ENCODE measurements at places on chromosomes 3 and 15. TPM values are rescaled to one million over a fixed set of nuclear protein-coding genes. Genes with fewer than 3 reads are reported as not detected.

DNA sequence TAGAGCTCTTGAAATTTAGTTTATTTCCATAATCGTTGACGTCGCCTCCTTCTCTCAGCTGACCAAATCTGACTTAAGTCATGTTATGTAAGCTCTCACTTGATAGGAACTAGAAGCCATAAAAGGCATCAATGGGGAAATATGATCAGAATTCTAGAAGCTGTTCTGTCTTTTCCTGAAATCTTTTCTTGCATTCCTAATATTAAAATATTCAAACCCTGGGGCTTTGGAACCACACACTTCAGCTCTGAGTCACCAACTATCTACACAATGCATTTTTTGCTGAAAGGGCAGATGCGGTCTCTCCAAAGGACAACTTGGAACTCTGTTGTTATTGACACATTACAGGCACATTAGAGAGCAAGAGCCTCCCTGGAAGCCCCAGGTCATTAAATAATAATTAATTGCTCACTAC, 91.3 kb downstream of the LARS2 start:
- no peaks in the 10 kb centered on the region for H3K27me3 ChIP-seq
- H3K27ac ChIP-seq = no peak overlapping the region
- no peak overlapping the region for H3K4me3 ChIP-seq
- DNase-seq = no peak
- H3K4me1 ChIP-seq = no peaks in the 10 kb centered on the region

RHCG gene
- total RNA-seq = 0.32 TPM

DNA sequence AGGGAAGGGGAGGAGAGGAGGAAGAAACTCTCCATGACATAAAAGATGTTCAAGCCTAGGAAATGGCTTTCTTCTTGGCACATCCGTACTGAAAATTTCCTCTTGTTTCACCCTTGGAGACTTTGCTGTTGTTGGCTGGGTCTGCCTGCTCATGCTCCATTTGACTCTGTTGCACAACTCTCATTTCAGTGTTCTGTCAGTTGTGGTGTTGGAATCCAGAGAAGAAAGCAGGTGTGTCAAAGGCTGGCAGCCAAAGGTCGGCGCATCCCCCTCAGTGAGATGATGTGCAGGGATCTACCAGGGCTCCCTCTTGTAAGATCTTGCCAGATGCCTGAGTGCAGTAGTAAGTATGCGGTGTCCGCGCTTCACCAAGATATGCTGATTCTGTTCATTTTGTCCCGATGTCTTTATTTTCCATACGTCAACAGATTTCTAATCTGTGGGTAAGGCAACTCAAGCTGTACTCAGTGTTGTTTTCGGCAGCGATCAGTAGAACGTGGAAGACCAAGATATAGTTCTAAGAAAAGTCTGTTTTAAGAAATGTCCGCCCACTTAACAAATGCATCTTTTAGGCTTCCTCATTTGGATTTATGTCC, 265.2 kb upstream of the GOLGA6L4 start:
- H3K36me3 ChIP-seq = no peaks in the 10 kb centered on the region
- peak; percentile 40 for DNase-seq
- peaks cover 1% of the 10 kb centered on the region for H3K27me3 ChIP-seq

HGD gene
- total RNA-seq = not detected

- DNase-seq = no peak
- peaks cover 8% of the 10 kb centered on the region for H3K4me1 ChIP-seq
- no peak overlapping the region for H3K4me3 ChIP-seq
- no peak overlapping the region for H3K27ac ChIP-seq
Observed at GRCh38 chr15:39672666-39673065, 91.8 kb downstream of the THBS1 start.

DNA sequence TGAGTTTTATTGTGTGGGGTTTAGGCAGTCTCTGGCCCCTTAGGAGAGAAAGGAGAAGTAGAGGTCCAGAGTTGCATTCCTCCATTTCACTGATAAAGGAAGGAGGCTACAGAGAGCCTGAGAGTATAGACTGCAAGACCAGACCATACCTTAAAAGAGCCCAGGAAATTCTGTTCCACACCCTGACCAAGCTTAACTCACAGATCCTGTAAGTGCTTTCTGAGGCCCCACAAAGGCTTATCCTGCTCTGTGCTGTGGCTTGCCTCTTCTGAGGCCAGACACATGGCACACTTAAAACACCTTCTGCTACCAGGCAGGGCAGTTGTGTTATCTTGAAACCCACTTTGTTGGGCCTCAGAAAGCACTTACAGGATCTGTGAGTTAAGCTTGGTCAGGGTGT, 39.2 kb upstream of the LEKR1 start:
- H3K27me3 ChIP-seq = no peaks in the 10 kb centered on the region
- H3K27ac ChIP-seq = no peak overlapping the region
- no peak overlapping the region for H3K4me3 ChIP-seq
- H3K36me3 ChIP-seq = no peaks in the 10 kb centered on the region
- DNase-seq = no peak
- H3K4me1 ChIP-seq = no peaks in the 10 kb centered on the region

DNA sequence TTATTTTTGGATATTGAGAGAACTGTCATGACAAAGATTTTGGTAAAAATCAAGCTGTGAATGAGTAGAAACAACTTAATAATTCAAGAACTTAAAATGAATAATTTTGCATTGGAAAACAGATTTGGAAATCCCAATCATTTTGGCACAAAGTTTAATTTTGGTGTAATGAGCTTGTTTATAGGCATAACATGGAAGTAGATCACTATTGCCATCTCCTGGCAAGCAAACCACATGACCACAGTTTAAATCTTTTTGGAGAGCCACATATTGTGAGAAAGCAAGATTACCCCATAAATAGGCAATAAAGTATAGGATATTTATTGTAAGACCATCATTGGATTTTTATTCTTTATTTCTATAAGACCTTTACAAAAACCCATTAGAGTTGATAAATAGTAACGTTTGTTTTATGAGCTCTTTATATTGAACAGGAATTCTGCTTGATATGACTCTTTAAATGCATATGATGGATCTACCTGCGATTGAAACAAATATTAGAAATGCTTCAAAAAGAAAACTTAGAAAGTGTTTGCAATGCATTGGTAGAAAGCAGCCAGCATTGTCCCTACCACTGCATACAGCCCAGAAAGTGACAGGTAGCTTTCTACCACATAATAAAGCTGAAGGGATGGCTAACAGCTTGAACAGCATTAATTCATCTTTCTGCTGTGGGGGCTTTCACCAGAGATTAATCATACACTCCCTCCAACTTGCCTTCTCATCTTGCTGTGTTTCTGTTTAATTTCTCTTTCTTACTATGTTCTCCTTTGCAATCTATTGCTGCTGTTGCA, 766.8 kb downstream of the TBL1XR1 start:
- H3K4me1 ChIP-seq = no peaks in the 10 kb centered on the region
- DNase-seq = no peak
- H3K27ac ChIP-seq = no peak overlapping the region
- H3K36me3 ChIP-seq = no peaks in the 10 kb centered on the region

DNA sequence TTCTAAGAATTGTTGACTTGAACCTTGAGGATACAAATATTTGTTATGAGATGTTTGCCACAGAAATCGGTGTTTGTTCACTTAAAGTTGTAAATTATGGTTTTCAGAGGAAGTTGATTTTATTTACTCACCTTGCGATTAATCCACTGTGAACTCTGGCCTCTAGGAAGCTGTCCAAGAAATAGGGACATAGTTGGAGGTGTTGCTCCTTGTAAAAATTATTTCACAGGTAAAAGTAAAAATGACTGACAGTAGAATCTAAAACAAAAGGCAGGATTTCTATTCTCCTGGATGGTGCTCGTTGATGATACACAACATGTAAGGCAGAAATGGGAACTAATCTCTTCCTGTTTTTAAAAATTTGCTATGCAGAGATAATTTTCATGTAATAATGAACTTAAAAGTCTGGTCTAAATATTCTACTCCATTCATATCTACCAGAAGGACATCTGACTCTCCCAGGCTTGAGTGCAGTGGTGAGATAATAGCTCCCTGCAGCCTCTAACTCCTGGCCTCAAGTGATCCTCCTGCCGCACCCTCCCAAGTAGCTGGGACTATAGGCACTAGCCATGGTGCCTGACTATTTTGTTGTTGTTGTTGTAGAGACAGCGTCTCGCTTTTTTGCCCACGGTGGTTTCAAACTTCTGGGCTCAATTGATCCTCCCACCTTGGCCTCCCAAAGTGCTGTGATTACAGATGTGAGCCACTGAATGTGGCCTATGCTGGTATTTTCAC, 17.1 kb upstream of the LZTFL1 start:
- no peak overlapping the region for H3K4me3 ChIP-seq
- H3K4me1 ChIP-seq = no peaks in the 10 kb centered on the region
- H3K27me3 ChIP-seq = no peaks in the 10 kb centered on the region
- H3K36me3 ChIP-seq = no peaks in the 10 kb centered on the region
- H3K27ac ChIP-seq = no peak overlapping the region

GRCh38 chr15:62109982-62110851, 43.4 kb downstream of the C2CD4A start:
- H3K4me3 ChIP-seq = no peak overlapping the region
- peaks cover 4% of the 10 kb centered on the region for H3K4me1 ChIP-seq
- peak overlapping the region; percentile 38 for H3K27ac ChIP-seq
- H3K27me3 ChIP-seq = no peaks in the 10 kb centered on the region

DNA sequence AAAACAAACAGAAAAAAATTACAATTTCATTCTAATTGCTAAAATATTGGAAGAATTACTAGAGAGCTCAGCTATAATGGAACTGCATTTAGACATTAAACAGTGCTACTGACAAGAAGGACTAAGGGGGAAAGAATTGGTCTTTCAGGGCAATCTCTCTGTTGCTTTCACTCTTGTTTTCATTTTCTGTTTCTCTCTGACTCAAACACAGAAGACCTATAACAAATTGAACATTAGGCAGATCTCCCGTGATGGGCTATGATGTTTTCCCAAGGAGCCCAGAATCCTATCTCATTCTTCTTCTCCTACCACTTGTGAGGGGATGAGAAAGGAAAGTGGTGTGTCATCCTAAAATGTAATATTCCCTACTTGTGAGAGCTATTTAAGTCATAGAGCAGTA, 358.0 kb upstream of the TGFBR2 start:
- H3K4me1 ChIP-seq = no peaks in the 10 kb centered on the region
- no peaks in the 10 kb centered on the region for H3K27me3 ChIP-seq
- no peak overlapping the region for H3K4me3 ChIP-seq
- H3K36me3 ChIP-seq = no peaks in the 10 kb centered on the region

- H3K27me3 ChIP-seq = no peaks in the 10 kb centered on the region
- H3K27ac ChIP-seq = no peak overlapping the region
- DNase-seq = no peak
Observed at GRCh38 chr15:37135225-37135624, 34.9 kb upstream of the MEIS2 start.

DNA sequence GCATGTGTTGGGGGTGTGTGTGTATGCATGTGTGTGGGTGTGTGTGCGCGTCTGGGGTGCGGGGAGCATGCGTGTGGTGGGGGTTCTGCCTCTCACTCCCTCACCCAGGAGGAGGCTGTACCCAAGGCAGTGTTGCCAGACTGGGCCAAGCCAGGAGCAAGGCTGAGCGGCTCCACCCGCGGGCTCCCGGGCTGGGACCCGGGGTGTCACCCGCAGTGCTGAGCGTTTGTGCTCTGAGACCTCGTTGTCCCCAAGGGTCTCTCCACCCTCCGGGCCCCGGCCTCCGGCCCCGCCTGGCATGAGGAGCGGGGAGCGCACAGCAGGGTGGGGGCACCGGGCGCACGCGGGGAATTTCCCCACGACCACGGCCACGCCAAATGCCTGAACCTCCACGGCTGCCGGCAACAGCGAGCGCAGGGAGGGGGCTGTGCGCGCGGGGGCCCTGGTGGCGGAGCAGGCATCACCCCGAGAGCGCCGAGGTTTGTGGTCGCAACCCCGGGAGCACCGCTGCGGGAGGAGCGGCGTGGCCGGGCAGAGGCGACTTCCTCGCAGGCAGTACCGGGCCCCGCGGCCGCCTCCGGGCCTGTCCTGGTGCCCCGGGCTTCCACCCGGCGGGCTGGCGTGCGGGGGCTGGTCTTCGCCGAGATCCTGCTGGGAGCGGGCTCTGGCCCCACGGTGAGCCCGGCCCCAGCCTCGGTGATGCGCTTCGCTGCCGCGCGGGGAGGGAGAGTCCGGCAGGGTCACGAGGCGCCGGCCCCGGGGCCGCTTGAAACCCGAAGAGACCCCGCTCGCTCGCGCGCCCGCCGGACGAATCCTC, 7.4 kb upstream of the OCA2 start:
- H3K36me3 ChIP-seq = peaks cover 10% of the 10 kb centered on the region
- H3K27ac ChIP-seq = no peak overlapping the region
- no peak for DNase-seq

FANCI gene
- 1.2 TPM for total RNA-seq

C2CD4A gene
- 0.11 TPM for total RNA-seq

DNA sequence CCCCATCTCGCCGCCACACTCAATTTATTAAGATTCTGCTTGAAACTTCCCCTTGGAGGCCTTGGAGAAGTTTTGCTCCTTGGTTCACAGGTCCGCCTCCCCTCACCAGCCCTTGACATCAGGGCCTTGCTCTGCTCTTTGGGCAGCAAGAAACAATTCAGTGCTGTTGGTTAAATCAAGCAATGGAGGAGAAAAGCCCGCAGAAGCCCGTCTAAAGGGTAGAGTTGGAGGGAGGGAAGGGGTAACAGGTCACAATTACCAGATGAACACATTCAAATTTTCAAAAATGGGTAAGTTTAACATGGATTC, 429 bp downstream of the PARP9 start:
- peak overlapping the region; percentile 75 for H3K27ac ChIP-seq
- DNase-seq = no peak
- H3K4me3 ChIP-seq = peak overlapping the region; percentile 76
- no peaks in the 10 kb centered on the region for H3K27me3 ChIP-seq

SCG3 gene
- total RNA-seq = not detected

REC114 gene
- total RNA-seq = not detected

GRCh38 chr3:191985691-191986090, 524.7 kb downstream of the PYDC2 start:
- no peaks in the 10 kb centered on the region for H3K4me1 ChIP-seq
- no peaks in the 10 kb centered on the region for H3K27me3 ChIP-seq
- H3K4me3 ChIP-seq = no peak overlapping the region
- H3K27ac ChIP-seq = no peak overlapping the region
- H3K36me3 ChIP-seq = no peaks in the 10 kb centered on the region

MYZAP gene
- 3.6 TPM for total RNA-seq

DNA sequence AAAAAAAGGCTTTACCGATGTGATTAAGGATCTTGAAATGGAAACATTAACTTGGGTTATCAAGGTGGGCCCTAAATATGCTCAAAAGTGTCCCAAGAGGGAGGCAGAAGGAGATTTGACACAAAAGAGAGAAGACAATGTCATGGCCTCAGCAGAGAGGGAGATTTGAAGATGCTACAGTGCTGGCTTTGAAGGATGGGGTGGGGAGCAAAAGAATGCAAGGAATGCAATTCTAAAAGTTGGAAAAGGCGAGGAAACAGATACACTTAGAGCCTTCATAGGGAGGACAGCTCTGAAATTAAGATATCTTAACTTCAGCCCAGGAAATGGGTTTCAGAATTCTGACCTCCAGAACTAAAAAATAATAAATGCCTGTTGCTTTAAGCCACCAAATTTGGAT, 314.5 kb upstream of the CCDC54 start:
- H3K27ac ChIP-seq = no peak overlapping the region
- H3K27me3 ChIP-seq = no peaks in the 10 kb centered on the region
- H3K4me1 ChIP-seq = peaks cover 5% of the 10 kb centered on the region
- DNase-seq = no peak
- no peaks in the 10 kb centered on the region for H3K36me3 ChIP-seq

All from psoas muscle (tissue), 8 donors.